Stimulated activated CD4-positive, alpha-beta T cell treated with anti-CD3 and anti-CD28 coated beads, Interleukin-2, amount 100 ng/mL, for 4 hours (primary cell): ENCODE measurements at places on chromosomes 6 and 20.

DNA sequence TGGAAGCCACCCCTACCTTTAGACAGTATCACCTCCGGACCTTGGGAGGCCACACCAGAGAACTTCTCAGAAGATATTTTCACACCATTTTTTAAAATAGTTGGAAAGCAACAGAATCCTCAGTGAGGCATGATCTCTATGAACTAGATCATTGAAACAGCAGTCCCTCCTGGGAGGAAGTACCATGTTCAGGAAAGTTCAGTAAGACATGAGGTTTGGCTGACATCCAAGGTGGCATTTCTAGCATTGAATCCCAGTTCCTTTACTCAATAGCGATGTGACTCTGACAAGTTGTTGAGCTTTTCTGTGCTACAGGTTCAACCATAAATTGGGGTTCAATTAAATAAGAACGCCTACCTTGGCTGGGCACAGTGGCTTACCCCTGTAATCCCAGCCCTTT, 169.0 kb downstream of the TBC1D7 start:
- no peak for DNase-seq

DNA sequence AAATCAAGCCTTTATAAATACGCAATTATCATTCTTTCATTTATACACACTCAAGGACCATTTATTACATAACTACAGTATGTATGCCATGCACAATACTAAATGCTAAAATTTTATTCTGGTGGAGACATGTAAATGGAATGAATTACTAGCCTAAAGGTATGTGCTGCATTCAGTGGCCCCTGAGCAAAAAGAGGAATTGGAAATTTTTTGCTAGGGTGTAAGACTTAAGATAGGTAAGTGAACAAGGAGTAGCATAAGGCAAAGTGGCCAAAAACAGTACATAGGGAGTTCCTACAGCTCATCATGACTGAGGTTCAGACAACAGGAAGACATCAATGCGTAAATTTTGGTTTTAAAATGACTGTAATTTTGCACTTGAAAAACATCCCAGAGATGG, 2.3 kb upstream of the MTFR2 start:
- DNase-seq: no peak

DNA sequence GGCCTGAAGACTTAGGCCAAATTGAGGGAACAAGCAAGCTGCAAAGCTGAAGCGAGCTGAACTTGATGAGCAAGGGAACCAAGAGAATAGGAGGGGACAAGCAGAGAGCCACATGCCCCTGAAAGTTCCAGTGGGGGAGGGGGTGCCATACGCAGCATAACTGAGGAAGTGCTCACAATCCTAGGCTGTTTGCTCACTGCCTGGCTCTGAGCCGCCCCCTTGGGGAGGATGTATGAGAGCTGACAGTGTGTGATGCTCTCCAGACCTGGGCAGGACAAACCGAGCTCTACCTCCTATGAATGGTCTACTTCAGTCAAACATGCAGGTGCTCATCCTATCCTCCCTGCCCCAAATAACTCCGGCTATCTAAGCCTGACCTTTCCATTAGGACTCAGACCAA, 52.1 kb downstream of the FAXC start:
- no peak for DNase-seq

GRCh38 chr20:3768342-3769130, 983 bp upstream of the ADISSP start:
- peak; percentile 80 for DNase-seq

DNA sequence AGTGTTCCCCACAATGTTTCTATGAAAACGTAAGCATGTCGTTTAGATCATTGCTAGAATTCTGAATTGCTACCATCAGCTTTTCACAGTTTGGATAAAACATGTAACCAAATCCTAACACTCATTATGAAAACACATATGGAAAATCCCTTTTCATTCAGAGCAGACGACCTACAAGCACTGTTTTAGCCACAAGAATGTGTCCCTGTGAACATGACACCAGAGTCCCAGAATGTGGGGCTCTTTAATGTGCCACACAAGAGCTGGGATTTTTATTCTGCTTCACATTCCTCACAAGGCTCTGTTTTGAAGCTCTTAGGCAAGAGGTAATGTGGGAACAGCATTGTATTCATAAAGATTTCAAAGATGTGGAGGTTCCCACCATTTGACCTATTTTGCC, 141.1 kb upstream of the CITED2 start:
- DNase-seq: no peak

GRCh38 chr6:151141685-151142084, 98.1 kb upstream of the AKAP12 start:
- DNase-seq: no peak

DNA sequence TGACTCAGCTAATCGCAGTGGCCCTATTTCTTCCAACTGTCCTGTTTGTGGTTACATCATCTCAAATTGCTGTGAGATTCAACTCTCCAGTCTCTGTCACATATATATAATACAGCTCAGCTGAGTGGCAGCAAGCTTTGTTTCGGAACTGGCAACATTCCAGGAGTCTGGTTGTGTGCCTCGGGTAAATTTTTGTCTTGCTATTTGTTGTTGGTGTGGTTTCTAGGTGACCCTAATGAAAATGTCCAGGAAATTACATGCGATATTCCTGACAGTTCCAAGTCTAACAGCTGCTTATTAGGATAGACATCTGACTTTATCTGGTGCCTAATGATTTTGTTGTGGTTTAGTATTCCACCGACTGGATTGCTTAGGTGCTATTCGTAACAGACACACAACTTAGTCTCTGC, 581.8 kb downstream of the CD109 start:
- DNase-seq: no peak

DNA sequence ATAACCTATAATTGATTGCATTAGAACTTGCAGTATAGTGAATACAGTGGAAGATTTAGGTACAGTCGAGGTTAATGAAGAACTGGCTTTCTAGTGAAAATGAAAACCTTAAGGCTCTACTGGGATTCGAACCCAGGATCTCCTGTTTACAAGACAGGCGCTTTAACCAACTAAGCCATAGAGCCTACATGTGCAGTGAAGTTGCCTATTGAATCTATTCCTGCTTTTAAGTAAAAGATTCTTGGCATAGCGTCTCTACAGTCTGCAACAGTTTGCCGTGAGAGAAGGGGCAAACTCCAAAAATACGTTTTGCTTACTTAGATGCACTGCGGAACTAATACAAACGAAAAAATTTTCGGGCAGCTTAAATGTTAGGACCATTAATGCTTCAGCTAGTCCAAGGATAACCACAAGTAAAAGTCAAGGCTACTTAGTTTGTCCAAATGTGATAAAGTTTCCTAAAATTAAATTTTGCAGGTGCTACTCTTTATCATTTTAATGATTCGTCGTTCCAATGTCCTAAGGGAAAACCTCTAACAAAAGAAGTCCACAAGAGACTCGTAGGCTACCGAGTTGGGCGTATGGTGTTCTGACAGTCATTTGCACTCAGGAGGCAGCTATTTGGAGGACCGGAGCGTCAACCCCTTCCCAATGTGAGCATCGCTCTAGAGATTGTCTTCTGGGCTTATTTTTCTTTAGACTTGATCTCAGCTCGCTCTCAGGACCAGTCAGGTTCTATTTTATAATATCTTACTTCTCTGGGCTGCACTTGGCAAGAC, 31.3 kb upstream of the ZSCAN23 start:
- DNase-seq: no peak
